ENCODE measurements at places on chromosomes 3 and 15.

GRCh38 chr3:76024640-76025039 is 239.3 kb upstream of the ZNF717 start:
- DNase-seq = no peak

GRCh38 chr3:155232605-155233004 is 60.9 kb downstream of the STRIT1 start:
- no peak for DNase-seq

DNA sequence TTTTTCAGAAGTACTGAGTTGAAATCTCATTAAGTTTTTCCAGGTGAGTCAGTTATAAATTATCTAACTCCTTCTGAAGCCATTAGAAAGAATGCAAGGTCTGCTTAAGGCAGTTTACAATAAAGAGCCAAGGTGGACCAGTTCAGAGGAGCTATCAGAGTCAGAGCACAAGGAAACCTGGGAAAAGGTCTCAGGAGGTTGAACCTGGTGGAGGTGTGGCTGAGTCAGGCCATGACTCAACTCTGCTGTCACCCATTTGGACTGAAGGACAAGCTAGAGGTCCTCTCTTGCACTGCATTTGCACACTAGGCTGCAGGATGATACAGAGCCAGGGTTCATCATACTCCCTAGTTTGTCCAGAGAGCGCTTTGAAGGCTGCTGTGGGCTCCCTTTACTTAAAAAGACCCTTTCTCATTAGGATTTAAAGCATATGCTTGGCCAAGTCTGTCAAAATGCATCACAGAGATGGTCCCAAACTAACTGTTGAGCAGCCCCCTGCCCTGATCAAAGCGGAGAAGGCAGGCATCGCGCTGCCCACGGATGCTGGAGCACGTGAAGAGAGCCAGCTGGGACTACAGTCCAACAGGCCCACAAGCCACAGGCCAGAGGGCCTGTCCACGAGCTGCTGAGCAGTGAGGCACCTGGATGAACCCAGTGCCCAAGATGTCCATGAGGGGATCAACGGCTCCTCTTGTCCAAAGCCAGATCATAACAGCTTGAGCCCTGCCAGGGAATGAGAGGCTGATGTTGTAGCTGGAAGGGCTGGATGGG is 26.0 kb upstream of the MRPS22 start:
- DNase-seq = no peak

GRCh38 chr3:40653001-40653400 is 128.2 kb downstream of the ZNF621 start:
- no peak for DNase-seq

GRCh38 chr3:180408654-180409053 is 193.3 kb upstream of the TTC14 start:
- no peak for DNase-seq

DNA sequence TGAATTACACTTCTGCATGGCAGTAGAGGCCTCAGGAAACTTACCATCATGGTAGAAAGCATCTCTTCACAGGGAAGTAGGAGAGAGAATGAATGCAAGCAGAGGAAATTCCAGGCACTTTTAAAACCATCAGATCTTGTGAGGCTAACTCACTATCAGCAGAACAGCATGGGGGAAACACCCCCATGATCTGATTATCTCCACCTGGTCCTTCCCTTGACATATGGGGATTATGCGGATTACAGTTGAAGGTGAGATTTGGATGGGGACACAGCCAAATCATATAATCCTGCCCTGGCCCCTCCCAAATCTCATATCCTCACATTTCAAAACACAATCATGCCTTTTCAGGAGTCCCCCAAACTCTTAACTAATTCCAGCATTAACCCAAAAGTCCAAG is 691.1 kb downstream of the SI start:
- DNase-seq = no peak

DNA sequence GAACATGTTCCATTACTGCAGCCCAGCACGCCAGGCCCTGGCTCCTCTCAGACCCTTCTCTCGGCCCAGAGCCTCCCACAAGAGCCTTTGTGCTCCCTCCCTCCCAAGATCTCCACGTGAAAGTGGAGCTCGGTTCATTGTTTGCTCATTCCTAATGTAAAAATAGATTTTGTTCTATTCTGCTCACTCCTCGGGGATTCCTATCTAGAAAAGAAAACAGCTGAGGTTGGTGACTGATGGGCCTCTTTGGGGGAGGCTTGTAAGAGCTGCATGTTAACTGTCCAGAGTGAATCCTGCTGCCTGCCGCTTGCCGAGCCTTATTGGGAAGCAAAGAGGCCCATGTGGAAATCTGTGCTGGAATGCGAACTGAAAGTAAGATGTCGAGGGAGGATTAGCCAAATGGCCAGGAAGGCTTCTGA is 267.1 kb downstream of the LRTM1 start:
- no peak for DNase-seq

DNA sequence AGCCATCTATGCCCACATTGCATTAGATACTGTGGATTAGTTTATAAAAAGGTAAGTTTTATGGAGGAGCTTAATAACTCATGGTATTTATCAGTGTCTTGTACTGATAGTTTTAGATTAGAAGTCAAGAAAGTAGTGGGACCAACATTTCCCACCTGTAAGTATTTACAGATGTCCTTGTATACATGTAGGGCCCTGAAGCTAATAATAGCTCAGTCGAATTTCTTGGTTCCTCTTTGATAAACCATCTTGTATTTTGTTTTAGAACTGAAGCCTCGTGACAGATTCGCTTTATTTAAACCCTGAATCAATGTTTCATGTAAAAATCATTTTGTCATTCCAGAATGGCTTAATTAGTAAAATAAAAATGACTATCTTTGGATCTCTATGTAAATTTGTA is 73.4 kb downstream of the CRYBG3 start:
- peak; percentile 4 for DNase-seq

DNA sequence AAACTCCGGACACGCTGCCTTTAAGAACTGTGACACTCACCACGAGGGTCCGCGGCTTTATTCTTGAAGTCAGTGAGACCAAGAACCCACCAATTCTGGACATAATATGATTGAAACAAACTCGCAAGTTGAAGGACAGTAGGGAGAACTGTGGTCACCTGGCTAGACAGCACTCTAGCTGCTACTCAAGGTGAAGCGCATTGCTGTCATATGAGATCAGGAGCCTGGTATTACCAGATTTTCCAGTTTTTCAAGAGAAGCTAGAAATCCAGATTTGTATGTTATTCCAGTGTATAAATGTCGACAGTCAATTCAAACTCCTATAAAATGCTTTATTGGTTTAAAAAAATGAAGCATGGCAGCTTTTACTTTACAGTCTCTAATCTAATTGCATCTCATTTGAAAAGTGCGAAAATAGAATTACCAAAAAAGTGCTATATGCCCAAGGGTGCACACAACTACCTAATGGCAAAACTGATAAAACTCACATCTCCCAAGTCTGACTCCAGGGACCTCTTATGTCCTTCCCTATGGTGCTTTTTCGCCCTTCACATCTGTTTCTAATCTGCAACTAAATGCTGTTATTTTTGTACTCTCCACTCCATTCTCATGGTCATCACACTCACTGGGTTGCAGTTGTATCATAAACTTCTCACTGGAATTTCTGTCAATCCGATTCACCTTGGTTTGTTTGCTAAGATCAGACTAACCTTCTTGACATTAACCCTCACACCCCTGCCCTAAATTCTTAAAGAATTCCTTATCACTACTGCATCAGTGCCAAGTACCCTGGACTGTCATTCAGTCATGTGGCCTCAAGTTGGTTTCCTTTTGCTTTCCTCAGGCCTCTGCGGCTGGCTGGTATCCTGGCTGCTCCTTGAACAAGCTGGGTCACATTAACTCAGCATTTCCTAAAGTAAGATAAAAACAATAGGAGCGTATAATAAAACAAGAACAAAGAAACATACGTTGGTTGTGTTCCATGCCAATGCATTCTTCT is 31.5 kb upstream of the ARHGEF26 start:
- no peak for DNase-seq

DNA sequence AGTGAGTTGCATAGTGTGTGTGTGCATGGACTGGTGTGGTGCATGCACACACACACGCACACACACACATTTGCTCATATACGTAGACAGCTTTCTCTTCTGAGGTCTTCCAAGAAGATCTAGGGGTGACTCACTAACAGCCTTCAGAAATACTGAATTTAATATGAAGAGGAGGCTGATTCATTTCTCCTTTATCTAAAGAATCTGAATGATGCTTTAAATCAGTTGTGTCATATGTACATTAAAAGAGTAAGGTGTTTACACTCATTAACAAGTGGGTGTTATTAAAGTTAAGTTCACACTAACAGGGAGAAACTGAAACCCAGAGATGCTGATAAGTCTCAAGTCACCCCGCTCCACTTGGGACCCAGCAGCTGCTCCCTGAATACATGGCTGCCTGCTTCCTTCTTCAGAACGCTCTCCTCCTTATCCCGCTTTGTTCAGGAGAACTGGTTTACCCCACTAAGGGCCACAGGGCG is 22.0 kb downstream of the TMPRSS7 start:
- DNase-seq = no peak

- DNase-seq = no peak
These were observed 45.5 kb downstream of the SYN2 start for GRCh38 chr3:12049675-12050074.

DNA sequence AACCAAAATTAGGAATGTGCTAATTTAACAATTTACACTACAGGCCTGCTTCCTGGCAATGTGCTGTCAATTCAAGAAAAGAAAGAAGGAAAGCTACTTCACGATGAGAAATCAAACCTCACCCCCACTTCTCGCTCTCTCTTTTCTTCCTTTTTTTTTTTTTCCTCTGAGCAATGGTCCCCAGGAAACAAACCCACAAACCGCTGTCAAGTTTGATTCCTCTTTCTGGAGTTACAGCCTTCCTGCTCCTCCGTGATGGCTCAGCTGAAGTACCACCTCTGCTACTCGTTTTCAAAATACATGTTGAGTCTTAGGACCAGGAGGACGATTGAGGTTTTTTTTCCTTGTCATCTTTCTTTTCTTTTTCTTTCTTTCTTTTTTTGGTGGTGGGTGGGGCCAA is 3.4 kb upstream of the TRIM71 start:
- DNase-seq = no peak

- DNase-seq = no peak
These were observed 227.5 kb downstream of the DTWD1 start for GRCh38 chr15:49848282-49848724.

GRCh38 chr3:185758912-185759311 is 65.9 kb downstream of the IGF2BP2 start:
- DNase-seq = no peak

GRCh38 chr3:170137986-170138385 is 43.5 kb downstream of the PHC3 start:
- DNase-seq = no peak

DNA sequence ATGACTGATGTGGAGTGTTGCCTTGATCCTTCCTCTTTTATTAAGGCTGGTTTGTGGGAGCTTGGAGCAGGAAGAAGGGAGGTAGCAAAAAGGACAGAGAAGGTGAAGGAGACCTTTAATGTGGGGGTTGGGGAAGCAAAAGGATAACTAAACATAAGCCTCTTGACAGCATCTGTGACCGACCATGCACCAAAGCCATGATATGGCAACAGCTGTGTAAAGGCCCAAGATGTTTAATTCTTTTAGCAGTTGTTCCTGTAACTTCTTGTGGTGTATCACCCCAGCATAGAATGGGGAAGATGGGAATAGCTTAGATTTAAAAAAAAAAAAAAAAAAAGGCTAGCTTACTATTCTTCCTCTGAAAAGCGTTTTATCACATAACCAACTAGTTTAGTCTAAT is 194.7 kb downstream of the KLHL25 start:
- no peak for DNase-seq

DNA sequence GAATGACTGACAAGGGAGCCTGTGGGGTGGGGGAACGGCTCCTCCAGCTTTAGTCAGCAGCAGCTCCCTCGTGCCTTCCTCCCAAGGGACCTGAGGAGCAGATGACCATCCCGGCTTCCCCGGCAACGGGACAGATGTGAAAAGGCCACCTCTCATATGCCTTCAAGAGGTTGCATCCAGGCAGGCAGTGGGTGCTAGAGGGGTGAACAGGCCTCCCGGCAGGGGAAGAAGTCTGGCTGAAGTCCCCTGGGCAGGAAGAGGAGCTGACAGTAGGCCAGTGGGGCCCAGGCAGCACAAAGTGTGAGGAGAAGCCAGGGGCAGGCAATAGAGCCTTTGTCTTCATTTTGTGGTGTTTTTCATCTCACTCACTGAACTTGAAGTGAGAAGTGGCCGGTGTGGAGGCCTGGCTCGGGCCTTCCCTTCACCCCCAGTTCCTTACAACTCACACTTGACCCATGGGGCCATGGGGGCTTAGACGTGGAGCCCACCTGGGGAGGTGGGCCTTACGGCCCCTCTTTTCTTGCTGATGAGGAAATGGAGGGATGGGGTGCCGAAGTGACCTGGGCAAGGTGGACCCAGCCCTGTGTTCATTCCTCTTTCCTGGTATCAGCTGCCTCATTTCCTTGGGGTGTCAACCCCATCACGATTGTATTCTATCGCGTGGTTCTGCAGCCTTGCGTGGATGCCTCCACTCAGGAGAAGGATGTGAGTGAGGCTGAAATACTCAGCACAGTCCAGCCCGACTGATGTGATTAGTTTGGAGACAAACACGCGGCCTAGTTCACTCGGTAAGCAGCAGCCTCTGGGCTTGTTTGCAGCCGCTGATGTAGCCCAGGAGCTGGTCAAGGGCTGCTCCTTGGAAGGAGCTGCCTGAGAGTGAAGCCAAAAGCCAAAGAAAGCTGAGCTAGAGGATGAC is 115.5 kb upstream of the ALDH1A3 start:
- no peak for DNase-seq
